HAP-1 (cell line): ENCODE measurements at places on chromosomes 6 and 20.

GRCh38 chr20:32635764-32636163, 38.0 kb downstream of the C20orf203 start:
- no peak for DNase-seq

- DNase-seq: no peak
Measured at GRCh38 chr20:17749626-17749977, 49.8 kb downstream of the BANF2 start.

GRCh38 chr6:143098054-143098671, 37.5 kb downstream of the AIG1 start:
- DNase-seq: no peak

DNA sequence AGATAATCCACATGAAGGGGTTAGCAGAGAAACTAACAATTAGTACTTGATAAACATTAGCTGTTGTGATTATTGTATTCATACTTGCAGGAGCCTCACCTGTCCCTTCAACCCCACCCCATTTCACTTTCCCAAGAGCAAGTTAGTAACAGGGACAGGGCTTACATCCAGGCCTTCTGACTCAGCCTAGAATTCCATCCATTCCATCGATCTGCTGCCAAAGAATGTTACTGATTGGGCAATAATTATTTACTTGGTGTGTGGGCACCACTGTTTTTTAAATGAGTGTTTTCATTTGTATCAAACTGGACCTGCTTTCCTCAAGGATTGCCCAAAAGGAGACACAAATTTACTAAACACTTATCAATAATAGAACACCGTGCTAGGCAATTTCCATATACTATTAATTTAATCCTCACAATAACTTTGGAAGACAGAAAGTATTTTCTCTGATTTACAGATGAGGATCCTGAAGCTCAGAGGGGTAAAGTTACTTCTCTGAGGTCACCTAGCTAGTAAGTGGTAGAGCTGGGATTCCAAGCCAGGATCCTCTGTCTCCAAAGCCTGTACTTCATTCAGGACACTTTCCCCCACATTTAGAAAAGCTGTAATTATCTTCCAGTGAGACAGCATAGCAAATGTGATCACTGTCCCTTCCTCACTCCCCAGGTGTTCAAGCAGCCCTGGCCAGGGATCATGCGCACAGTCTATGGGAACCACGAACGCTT, 32.8 kb downstream of the GSS start:
- no peak for DNase-seq

DNA sequence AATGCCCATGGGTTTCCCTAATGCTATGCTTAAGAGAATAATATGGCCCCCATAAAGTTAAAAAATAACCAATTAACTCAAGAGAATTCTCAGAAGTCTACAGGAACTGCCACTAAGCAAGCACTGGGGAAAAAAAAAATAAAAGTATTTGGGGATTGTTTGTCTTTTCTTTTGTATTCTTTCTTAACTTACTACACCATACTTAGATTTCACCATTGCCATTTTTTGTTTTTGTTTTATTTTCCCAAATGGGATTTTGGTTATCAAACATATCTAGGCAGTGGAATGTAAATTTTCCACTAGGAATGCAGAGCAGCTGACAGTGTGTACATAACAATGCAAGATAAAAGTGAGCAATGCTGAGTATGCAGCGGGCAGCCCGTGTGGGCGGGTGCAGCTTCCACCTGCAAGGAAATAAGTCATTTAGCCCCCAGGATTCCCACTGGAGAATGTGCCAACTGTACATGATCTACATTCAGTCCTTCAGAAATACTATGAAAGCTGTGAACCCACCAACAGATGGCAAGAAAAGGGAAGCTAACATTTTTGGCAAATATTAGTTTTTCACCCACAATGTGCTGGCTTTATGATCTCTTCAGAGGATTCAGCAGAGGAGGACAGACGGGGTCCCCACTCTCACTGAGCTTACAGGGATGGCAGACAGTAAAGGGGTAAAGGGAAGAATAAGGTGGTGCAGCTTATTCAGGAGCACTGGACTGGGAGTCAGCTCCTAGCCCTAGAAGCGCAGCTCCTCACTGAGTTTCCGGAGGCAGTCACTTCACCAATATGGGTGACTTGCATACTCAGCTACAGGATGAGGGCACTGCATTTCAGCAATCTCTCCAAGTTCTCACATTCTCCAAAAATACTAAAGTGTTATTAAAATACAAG, 44.4 kb downstream of the DCDC2 start:
- DNase-seq: peak; percentile 58

GRCh38 chr6:48186746-48187145, 75.7 kb upstream of the PTCHD4 start:
- DNase-seq: no peak
